ENCODE measurements at places on chromosomes 2 and 18. TPM values are rescaled to one million over a fixed set of nuclear protein-coding genes. Genes with fewer than 3 reads are reported as not detected.

SERPINB10 gene
- not detected for polyA plus RNA-seq

ANKRD30BL gene
- 0.05 TPM for polyA plus RNA-seq

TLX2 gene
- 0.06 TPM for polyA plus RNA-seq

KCNJ13 gene
- polyA plus RNA-seq = not detected

ST6GAL2 gene
- 4.5 TPM for polyA plus RNA-seq

GRCh38 chr18:78739115-78739514 lies 240.5 kb upstream of the SALL3 start:
- DNase-seq = no peak

DNA sequence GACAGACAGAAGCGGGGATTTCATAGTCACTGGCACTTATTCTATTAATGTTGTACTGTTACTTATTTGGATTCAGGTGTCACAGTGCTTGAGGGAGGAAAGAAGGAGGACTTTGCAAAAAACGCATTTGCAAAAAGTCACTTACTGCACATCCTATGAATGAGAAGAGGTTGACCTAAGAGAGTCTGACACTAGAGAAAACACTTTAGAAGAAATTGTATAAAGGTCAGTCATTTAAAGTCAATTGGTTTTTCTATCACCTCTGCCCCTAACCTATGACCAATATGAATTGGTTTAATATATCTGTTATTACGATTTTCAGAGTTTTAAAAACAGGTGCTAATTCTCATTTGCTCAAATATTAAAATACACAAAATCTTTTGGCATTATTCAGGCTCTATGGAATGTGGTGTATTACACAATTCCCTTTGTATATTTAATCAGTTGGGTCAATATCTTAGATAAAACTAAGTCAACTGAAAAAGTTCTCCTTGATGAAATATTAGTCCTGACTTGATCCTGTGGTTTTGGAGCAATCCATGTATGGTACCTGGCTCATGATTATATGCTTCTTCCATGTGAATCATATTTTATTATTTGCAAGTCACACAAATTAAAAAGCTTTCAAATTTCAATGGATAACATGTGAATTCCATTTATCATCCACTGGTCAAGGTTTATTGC lies 157.4 kb downstream of the CDH2 start:
- no peak for DNase-seq

DNA sequence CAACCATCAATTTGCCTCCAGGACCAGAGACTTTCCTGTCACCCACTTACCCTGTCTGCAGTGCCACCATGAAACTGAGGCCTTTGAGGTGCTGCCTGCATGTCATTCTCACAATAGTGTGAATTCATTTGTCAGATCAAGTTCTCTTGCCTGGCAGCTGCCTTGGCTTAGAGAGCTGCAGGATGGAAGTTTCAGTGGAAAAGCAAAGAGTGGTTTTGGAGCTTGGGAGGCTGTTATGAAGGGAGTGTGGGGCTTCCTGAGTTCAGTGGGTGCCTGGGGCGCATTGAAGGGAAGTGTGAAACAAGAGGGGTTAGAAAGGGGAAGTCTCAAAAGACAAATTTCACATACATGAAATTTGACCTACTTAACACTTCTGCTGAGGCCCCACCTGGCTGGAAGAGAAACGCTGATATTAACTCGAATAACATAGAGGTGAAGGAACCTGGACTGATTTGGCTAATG lies 7.9 kb upstream of the LBH start:
- DNase-seq = no peak

DNA sequence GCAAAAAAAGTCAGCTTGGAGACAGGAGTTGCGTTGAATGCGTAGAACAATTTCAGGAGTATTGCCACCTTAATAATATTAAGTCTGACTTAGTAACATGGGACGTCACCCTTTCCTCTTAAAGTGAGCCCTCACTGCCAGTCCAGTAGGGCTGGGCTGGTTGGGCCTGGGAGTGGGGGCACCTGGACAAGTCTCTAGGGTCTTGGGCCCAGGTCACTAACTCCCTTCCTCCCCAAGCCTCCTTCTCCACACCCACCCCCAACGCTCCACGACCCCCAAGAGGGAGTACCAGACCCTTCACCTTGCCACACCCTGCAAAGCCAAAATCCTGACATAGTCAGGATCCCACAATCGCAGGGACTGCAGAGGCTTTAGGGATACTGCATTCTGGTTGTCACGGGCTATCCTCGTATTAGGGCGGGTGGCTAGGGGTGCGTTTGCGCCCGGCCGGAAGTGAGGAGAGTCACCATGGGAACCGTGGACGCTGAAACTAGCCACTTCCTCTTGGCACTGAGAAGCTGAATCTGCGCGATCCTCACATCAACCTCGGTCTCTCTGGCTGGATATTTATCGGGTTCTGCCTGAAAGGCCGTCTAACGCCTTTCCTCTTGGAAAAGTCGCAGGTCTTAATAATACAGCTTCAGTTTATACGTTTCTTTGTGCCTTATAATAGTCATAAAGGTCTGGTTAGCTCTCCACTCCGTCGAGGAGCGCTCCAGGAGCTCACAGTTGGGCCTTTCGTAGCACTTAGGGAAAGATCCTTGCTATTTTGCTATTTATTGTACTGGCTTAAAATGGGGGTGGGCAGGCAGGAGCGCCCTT lies 10.3 kb upstream of the CXXC1 start:
- DNase-seq = peak; percentile 87

Data from H1 (cell line).